IPS DF 6.9 (cell line): ENCODE measurements at places on chromosomes 11 and 22.
A peak's percentile ranks its signal among the peaks of the same experiment; 100 is the strongest.

DNA sequence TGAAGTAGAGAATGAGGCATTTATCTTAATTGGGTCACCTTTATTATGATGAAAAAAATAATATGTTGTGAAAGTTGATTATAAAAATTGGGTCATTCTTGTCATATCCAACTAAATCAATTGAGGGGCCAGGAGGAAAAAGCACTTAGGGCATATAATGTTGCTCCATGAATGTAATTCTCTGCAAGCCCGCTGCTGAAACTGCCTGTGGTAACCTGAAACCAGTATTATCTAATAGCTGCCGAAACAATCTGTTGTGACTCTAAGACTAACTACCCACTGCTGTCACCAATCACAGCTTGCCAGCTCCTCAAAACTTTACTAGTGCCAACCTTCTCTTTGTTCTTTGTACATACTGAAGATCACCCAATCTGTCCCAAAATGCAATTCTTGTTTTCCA, 115.8 kb downstream of the ATG16L2 start:
- H3K27ac ChIP-seq: no peak overlapping the region
- H3K36me3 ChIP-seq: no peaks in the 10 kb centered on the region
- DNase-seq: no peak

DNA sequence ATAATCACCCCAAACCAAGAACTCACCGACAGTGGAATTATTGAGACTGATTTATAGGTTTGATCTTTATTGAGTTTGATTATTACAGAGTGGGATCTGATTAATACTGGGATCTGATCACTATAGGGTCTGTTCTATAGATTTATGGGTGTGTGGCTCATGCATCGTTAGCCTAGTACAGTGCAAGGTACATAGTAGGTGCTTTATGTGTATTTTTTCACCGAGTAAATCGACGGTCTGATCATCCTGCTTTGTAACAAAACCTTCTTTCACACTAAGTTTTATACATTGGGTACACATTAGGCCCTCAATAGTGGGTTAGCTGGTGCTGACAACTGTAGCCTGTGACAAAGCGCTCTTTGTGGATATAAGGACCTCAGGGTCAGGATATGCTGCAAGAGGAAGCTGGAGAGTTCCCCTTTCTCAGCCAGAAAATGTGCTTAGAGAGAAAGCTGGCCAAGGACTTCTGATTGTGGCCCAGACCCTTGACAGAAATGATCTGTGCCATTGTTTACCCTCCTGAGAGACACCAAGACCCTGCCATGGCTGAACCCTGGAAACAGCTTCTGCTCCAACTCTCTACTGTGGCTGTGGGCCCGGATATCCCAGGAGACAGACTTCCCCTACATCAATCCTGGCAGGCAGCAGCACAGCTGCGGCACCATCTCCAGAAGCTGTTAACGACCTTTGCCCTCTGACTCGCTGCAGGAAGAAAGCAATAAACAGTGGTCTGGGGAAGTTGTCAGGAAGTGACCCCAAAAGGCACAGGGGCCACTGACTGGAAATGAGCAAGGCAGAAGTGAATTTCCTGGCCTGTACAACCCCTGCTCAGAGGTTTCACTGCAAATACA, 16.1 kb upstream of the TPP1 start:
- DNase-seq: no peak
- H3K27ac ChIP-seq: no peak overlapping the region

- no peaks in the 10 kb centered on the region for H3K4me1 ChIP-seq
- no peak for DNase-seq
- no peaks in the 10 kb centered on the region for H3K36me3 ChIP-seq
- H3K27me3 ChIP-seq: peaks cover 2% of the 10 kb centered on the region; the same call in 1 of the 2 replicates
- no peak overlapping the region for H3K4me3 ChIP-seq
Measured at GRCh38 chr11:35654711-35655110, 7.9 kb upstream of the TRIM44 start.

GRCh38 chr11:114270531-114271270, 25.5 kb upstream of the NNMT start:
- no peaks in the 10 kb centered on the region for H3K4me1 ChIP-seq
- H3K27me3 ChIP-seq: no peaks in the 10 kb centered on the region
- no peak overlapping the region for H3K4me3 ChIP-seq
- H3K36me3 ChIP-seq: no peaks in the 10 kb centered on the region

GRCh38 chr11:68333173-68333572, 20.8 kb downstream of the LRP5 start:
- H3K4me1 ChIP-seq: peaks cover 13% of the 10 kb centered on the region
- DNase-seq: no peak
- H3K27ac ChIP-seq: no peak overlapping the region
- no peaks in the 10 kb centered on the region for H3K36me3 ChIP-seq
- no peak overlapping the region for H3K4me3 ChIP-seq
- no peaks in the 10 kb centered on the region for H3K27me3 ChIP-seq

DNA sequence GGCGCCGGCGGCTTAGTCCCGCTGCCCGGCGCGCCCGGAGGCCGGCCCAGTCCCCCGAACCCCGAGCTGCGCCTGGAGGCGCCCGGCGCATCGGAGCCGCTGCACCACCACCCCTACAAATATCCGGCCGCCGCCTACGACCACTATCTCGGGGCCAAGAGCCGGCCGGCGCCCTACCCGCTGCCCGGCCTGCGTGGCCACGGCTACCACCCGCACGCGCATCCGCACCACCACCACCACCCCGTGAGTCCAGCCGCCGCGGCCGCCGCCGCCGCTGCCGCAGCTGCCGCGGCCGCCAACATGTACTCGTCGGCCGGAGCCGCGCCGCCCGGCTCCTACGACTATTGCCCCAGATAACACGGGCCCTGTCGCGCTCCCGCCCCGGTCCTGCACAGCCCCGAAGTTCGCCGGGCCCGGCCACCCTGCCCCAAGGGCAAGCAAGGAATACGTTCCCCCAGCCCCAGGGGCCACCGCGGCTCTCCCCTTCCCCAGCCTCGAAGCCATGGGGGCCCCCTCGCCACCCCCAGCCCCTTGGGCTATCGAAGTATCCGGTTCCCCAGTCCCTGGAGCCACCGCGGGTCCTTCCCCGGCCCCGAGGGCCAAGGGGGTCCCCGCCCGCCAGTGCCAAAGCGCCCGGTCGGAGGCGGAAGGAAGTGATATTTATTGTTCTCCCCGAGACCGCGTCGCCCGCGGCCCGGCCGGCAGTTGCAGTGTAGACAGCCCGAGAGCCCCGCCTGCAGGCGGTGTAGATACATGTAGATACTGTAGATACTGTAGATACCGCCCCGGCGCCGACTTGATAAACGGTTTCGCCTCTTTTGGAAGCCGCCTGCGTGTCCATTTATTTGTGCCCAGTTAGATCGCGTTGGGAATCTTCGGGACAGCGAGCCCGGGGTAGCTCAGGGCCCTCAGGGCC, 6.2 kb downstream of the TBX1 start:
- H3K36me3 ChIP-seq: peaks cover 3% of the 10 kb centered on the region; the same call in 1 of the 2 replicates
- no peak for DNase-seq
- H3K27ac ChIP-seq: no peak overlapping the region

DNA sequence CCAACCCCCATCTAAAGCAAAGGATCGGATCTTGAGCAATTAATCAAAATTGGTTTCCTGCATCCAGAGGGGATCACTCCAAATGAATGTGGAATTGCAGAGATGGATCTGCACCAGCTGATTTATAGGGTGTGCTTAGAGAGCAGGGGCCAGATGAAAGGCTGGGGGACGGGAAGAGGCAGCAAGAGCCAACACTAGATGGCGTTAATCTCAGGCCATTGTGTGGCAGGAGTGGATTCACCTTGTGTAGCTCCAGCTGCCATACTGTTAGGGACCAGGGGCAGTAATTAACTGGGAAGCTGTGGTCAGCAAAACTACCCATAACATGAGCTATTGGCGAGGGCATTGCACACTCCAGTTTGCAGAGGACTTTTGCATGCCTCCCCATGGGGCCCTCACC, 35.6 kb downstream of the SERPINH1 start:
- no peaks in the 10 kb centered on the region for H3K4me1 ChIP-seq
- H3K27me3 ChIP-seq: no peaks in the 10 kb centered on the region; the same call in 1 of the 2 replicates
- DNase-seq: no peak
- H3K27ac ChIP-seq: no peak overlapping the region
- no peak overlapping the region for H3K4me3 ChIP-seq

GRCh38 chr11:107563702-107564101, 1.8 kb downstream of the ALKBH8 start:
- no peak for DNase-seq
- no peak overlapping the region for H3K4me3 ChIP-seq
- H3K4me1 ChIP-seq: peaks cover 1% of the 10 kb centered on the region; the same call in 1 of the 2 replicates
- H3K36me3 ChIP-seq: no peaks in the 10 kb centered on the region

- H3K27ac ChIP-seq: no peak overlapping the region
- H3K27me3 ChIP-seq: no peaks in the 10 kb centered on the region
- no peaks in the 10 kb centered on the region for H3K36me3 ChIP-seq
- H3K4me3 ChIP-seq: no peak overlapping the region
- DNase-seq: no peak
- no peaks in the 10 kb centered on the region for H3K4me1 ChIP-seq
Measured at GRCh38 chr11:133738624-133739023, 106.7 kb downstream of the SPATA19 start.

DNA sequence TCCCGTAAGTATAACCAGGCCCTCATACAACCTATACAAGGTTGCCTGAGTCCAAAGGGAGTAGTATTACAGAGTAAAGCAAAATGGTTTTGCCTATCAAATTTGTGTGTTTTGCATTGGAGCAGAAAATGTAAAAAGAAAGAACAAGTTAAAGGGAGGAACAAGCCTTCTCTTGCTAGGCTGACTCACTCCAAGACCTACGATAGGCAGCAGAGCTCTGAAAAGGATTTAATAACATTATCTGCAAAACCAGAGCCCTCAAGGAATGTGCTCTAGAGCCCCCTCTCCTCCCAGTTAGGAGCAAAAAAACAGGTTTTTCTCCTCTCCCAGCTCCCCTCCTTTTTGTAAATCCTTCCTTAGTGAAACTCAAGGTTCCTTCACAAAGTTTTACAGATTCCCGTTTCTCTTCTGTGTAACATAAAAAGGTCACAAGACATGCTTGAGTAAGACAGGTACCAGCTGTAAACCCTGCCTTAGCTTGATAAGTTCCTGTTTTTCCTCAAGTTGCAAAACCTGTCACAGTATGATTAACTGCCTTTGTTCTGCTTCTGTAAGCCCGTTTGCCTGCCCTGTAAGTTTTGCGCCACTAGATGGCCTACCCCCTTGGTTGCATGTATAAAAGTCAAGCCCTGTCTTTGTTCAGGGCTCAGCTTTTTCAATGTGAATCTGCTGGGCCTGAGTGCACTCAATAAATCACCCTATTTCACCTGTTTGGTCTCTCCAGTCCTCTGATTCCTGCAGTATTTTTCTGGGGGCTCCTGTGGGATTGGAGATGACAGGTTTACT, 498.2 kb downstream of the KCNA4 start:
- no peaks in the 10 kb centered on the region for H3K4me1 ChIP-seq
- H3K36me3 ChIP-seq: no peaks in the 10 kb centered on the region
- DNase-seq: peak; percentile 11
- H3K27me3 ChIP-seq: no peaks in the 10 kb centered on the region

GRCh38 chr22:28180804-28181731, 262.0 kb upstream of the PITPNB start:
- H3K4me1 ChIP-seq: no peaks in the 10 kb centered on the region
- H3K4me3 ChIP-seq: no peak overlapping the region
- H3K36me3 ChIP-seq: no peaks in the 10 kb centered on the region
- no peaks in the 10 kb centered on the region for H3K27me3 ChIP-seq

- no peaks in the 10 kb centered on the region for H3K27me3 ChIP-seq
- no peak overlapping the region for H3K4me3 ChIP-seq
- H3K36me3 ChIP-seq: no peaks in the 10 kb centered on the region
- H3K4me1 ChIP-seq: no peaks in the 10 kb centered on the region; the same call in 1 of the 2 replicates
- H3K27ac ChIP-seq: no peak overlapping the region
Measured at GRCh38 chr11:14927146-14927545, 35.1 kb upstream of the CYP2R1 start.

- H3K27ac ChIP-seq: no peak overlapping the region
- no peaks in the 10 kb centered on the region for H3K27me3 ChIP-seq
- H3K4me1 ChIP-seq: no peaks in the 10 kb centered on the region; the same call in 1 of the 2 replicates
- H3K36me3 ChIP-seq: peaks cover 5% of the 10 kb centered on the region; the same call in 1 of the 2 replicates
- peak overlapping the region; percentile 69 for H3K4me3 ChIP-seq
Measured at GRCh38 chr11:57668434-57668782, 494 bp downstream of the ZDHHC5 start.
